HFFc6 (cell line): ENCODE measurements at places on chromosomes 13 and 19.
A peak's percentile ranks its signal among the peaks of the same experiment; 100 is the strongest.

GRCh38 chr19:29105629-29106292, 107.2 kb downstream of the UQCRFS1 start:
- no peak for DNase-seq

DNA sequence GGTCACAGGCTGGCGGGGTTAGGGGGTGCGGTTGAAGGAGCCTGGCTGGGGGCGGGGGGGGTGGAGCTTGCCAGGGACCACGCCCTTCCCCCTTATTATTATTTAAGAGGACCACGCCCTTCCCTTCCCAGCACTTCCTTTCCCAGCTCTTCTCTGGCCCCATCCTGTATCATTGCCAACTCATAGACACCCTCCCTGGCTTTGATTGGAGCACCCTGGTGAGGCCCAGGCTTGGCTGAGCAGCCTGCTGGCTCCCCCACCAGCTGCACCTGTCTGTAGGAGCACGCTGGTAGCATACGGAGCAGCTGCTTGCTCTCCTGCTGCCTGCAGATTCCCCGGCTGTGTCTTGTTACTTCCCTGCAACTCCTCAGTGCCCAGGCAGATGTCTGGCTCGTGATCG, 62.5 kb upstream of the PDX1 start:
- DNase-seq: no peak

DNA sequence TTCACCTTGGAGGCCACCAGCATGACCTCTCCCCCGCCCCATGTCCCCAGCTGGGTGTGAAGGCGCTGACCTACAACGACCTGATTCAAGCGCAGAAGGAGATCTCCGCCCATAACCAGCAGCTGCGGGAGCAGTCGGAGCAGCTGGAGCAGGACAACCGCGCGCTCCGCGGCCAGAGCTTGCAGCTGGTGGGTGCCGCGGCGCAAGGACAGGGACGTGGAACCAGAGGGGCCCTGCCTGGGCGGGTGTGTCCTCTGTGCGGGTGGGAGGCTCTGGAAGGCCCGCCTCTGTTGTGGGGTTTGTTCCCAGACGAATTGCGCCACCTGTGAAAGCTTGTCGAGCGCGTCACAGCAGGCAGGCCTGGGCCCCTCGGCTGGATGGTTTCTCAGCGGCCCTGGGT, 22.3 kb downstream of the PLEKHJ1 start:
- DNase-seq: no peak

DNA sequence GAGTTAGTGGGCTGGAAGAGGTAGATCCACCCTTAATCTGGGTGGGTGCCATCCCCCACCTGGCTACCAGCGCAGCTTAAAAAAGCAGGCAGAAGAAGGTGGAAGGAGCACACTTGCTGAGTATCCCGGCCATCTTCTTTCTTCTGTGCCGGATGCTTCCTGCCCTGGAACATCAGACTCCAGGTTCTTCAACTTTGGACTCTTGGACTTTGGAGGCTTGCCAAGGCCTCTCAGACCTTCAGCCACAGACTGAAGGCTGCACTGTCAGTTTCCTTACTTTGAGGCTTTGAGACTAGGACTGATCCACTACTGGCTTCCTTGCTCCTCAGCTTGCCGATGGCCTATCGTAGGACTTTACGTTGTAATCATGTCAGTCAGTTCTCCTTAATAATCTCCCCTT, 127.6 kb upstream of the GPC6 start:
- no peak for DNase-seq

GRCh38 chr19:45524575-45525129, 17.4 kb downstream of the VASP start:
- no peak for DNase-seq

GRCh38 chr13:33194820-33195692, 90.5 kb downstream of the STARD13 start:
- peak; percentile 92 for DNase-seq

DNA sequence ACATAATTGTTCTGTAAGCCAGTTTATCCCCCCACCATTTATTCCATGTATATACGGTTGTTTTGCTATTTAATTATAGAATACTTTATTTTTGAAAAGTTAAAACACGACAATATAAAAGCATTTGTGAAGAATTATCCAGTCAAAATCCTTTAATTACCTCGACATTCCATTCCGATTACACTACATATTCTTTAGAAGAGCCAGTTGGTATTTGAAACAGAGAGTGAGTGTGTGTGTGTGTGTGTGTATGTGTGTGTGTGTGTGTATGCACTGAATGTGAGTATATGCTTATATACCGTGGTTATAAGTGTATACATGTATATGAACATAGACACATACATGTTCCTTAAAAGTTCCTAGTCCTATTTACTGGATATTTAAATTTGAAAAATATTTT, 87.8 kb upstream of the KLF5 start:
- DNase-seq: peak; percentile 54

DNA sequence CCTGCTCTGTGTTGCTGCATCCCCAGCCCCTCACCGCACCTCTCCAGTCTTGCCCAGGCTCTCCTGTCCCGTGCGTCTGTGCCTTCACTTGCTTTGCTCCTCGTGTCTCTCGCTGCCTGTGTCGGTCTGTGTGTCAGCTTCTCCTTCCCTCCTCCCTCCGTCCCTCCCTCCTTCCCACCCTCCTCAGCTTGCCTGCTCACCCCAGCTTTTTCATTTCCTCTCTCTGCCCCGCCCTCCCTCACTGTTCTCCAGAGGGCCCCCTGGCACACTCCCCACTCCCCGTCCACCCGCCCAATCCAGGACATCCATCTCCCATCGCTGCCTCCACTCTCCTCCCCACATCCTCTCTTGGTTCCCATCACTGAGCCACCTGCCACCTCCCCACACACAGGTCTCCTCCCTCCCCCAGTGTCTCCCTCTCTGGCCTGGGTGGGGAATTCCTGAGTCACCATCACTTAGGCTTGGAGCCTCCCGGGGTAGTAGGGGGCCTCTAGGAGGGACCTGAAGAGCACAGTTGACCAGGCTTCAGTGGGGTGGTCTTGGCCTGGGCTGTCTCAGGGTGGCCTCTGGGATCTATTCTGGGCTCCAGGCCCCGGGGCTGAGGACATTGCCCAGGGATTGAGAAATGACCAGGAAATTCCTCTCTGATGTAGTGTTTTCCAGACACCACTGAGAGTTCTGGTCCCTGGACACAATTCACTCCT, at the start of gene PTGIR:
PTGIR (minus strand) TSS at position 132 of the 704 bp plus-strand sequence. CDS start 864 bp downstream, outside the sequence.
- peak; percentile 85 for DNase-seq

- peak; percentile 97 for DNase-seq
Measured at GRCh38 chr19:46600384-46601317, 479 bp upstream of the CALM3 start.

DNA sequence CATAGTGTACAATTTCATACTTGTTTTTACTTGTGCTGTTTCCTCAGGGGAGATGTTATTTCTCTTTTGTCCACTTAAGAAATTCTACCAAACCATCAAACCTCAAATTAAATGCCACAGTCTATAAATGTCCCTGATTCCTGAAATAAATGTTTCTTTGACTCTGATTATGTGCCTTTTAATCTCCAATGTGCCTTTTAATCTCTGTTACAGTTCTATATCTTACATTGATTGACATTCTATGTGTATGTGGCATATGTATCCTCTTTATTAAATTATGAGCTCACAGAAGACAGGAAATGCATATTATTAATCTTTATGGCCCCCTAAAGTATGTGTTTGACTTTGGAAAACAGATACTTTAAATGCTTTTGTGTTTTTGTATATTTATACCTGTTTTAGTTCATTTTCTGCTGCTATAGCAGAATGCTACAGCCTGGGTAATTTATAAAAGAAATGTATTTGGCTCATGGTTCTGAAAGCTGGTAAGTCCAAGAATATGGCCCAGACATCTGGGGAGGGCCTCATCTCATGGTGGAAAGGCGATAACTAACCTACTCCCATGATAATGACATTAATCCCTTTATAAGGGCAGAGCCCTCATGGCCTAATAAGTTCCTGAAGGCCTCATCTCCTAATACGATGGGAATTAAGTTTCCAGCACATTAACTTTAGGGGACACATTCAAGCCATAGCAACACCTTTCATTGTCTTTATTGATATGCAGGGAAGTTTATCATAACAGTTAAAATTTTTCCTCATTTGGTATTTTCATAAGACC, 403.9 kb downstream of the LIG4 start:
- DNase-seq: no peak

- no peak for DNase-seq
Measured at GRCh38 chr19:4504297-4504701, 14.0 kb downstream of the PLIN4 start.

DNA sequence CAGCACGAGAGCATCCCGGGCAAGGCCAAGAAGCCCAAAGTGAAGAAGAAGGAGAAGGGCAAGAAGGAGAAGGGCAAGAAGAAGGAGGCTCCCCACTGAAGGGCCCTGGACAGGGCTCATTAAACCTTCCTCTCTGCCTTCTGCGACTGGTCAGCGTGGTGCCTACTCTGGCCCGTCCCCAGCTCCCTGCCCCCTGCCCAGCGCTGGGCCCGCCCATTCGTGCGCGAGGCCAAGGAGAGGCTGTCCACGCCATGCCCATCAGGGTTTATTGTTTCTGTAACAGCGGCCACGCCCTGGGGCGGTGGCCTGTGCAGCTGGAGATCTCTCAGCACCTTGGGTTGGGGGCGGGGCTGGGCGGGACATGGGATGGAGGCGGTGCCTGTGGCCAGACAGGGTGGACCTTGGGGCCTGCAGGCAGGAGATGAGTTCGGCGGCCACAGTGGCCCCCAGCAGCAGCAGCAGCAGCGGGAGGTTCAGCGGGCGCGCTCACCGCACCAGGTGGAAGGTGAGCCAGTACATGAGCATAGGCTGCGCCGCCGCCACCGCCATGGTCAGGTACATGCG, 897 bp downstream of the C19orf33 start:
- no peak for DNase-seq

DNA sequence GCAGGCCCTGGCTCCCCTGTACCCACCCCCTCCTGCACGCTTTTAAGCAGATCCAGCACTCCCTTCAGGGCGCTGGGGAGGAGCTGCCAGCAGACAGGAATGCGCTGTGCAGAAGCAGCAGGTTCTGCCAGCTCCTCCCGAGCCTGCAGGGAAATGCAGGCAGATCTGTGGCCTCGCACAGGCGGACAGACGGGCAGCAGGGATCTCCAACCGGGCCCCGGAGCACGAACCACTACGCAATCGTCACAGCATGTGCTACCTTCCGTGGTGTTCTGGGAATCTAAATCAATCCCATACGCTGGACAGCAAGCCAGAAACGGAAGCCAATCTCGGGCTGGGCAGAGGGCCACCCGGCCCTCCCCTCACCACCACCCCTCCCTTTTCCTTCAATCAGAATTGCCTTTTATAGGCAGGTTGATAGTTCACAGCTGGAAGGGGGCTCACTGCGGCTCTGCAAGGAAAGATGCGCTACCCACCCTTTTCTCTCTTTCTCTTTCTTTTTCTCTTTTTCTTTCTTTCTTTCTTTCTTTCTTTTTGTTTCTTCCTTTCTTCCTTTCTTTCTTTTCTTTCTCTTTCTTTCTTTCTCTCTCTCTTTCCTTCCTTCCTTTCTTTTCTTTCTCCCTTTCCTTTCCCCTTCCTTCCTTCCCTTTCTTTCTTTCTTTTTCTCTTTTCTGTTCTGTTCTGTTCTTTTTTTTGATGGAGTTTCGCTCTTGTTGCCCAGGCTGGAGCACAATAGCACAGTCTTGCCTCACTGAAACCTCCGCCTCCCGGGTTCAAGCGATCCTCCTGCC, 99.9 kb downstream of the GNG7 start:
- DNase-seq: peak; percentile 92

- DNase-seq: peak; percentile 54
Measured at GRCh38 chr19:2475018-2475701, 767 bp upstream of the GADD45B start.

- no peak for DNase-seq
Measured at GRCh38 chr13:61916483-61916882, 500.8 kb upstream of the PCDH20 start.

GRCh38 chr13:24179486-24179850, 18.9 kb downstream of the SPATA13 start:
- DNase-seq: no peak

DNA sequence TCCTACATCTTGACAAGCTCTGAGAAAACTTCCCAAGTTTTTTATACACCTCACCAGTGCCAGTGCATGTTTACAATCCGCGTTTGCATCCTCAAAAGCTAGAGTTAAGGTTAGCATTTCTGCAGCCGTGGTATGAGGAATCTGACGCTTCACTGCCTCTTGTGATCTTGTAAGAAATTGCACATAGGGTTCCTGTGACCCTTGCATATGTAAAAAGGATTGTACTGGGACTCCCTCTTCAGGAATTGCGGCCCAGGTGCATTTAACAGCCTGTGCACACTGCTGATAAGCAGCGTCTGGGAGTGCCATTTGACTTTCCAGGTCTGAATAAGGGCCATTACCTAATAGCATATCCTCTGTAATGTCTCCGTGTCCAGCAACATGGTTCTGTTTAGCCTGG, 15.3 kb downstream of the FPR3 start:
- peak; percentile 56 for DNase-seq

- DNase-seq: peak; percentile 5
Measured at GRCh38 chr19:54517483-54517882, 14.9 kb downstream of the LAIR2 start.

GRCh38 chr13:110367620-110368019, 60.5 kb downstream of the COL4A2 start:
- DNase-seq: no peak

GRCh38 chr13:40120288-40120687, 464.8 kb downstream of the COG6 start:
- DNase-seq: no peak

DNA sequence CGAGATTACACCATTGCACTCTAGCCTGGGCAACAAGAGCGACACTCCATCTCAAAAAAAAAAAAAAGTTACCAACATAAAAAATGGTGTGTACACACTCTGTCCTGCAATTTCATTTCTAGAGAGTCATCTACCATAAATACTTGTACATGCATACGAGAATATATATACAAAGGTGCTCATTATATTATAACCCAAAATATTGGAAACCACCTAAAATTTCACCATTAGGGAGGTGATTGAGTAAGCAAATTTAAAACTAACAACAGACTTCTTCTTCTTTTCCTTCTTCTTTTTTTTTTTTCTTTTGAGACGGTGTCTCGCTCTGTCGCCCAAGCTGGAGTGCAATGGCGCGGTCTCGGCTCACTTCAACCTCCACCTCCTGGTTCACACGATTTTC, 7.4 kb upstream of the C5AR1 start:
- DNase-seq: no peak

DNA sequence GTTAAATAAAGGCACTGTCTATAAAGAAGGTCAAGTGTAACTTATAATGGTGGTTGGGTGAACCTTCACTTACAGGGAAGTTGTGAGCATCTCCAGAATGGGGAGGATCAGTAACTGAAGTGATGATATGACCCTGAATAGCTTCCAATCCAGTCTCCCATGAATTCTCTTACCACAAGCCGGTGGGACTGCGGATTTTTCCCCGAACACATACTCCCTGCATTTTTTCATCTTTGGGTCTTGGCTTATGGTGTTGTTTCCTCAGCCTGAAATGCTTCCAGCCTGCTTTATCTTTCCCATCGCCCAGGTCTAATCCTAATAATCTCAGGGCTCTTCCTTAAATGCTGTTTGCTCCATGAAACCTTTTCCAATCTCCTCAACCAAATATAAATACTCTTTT, 2.0 kb upstream of the CSNK1A1L start:
- no peak for DNase-seq

GRCh38 chr13:112773601-112774447, 84.0 kb downstream of the ATP11A start:
- DNase-seq: no peak
